ENCODE measurements at places on chromosomes 3 and 15.

- DNase-seq, result no peak
These were observed 839.0 kb downstream of the TUSC7 start for GRCh38 chr3:117548600-117548999.

- DNase-seq, result no peak
These were observed 14.2 kb upstream of the IQSEC1 start for GRCh38 chr3:13087320-13087990.

DNA sequence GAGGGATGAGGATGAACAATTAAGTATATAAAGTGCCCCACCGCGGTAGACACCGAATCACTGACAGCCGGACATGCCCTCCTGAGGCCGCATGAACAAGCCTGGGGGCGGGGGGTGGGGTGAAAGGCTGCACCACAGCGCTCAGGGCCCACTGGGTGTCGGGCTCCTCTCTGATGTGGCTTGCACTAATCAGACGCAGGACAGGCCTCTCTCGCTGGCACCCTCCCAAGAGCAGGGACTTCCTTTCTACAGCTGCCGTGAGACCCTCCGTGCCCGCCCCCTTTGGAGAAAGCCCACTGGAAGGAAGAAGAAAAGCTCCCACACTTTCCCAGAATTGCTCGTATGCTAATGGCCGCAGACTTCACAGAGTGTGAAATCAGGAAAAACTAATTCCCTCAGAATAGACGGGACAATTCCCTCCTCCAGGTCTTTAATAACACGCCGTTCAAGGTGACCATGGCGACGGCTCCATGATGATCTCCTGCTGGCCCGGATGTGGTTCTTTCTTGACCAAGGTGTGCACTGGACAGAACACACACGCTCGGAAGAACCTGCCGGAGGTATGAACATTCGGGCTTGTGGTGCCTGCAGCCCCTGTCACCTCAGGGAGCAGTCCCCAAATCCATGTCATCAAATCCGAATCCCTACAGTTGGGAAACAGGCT, 32.0 kb downstream of the IQSEC1 start:
- no peak for DNase-seq

DNA sequence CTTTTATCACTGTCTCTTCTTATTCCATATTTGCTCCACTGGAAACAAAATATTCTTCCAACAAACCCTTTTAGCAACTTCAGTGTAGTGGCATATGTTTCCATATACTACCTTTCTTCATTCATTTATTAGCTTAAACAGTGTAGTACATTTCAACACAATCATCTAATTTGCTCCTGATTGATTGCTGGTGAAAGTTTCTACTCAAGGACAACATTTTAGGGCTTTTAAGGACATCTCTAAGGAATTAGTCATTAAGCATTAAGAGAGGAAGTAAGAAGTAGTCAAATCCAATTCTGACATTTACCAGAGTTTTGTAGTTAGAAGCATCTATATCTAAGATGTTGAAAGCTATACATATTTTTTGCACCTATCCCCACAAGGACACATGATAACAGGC, 55.8 kb downstream of the RSRC1 start:
- no peak for DNase-seq

- peak; percentile 51 for DNase-seq
These were observed 32.2 kb upstream of the BCL6 start for GRCh38 chr3:187777331-187777941.

- no peak for DNase-seq
These were observed 10.6 kb downstream of the WNT5A start for GRCh38 chr3:55476515-55476914.

Measured in stimulated activated CD4-positive, alpha-beta T cell treated with anti-CD3 and anti-CD28 coated beads, Interleukin-15, amount 100 ng/mL, for 24 hours (primary cell).